ENCODE measurements at places on chromosomes 5 and 9.

DNA sequence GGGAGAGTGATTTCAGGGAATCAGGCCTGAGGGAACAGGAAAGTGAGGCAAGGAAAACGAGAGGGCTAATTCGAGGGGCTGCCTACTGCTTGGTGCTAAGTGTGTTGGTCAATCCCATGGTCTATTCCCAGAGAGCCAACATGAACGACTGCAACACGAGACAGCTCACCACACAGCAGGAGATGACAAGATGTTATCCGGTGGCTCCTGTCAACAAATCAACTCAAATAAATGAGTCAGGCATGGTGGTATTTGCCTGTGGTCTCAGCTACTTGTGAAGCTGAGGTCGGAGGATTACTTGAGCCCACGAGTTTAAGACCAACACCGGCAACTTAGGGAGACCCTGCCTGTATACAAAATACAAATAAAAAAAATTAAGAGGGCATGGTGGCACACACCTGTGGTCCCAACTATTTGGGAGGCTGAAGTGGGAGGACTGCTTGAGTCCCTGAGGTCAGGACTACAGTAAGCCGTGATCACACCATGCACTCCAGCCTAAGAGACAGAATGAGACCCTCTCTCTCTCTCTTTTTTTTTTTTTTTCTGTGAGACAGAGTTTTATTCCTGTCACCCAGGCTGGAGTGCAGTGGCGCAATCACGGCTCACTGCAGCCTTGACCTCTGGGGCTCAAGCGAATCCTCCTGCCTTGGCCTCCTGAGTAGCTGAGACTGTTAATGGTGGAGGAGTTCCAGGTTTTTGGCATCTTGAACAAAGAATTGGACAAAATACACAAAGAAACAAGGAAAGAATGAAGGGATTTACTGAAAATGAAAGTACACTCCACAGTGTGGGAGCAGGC, 9.0 kb upstream of the FAF2 start:
- no peak for DNase-seq

GRCh38 chr9:2729003-2729402, 11.7 kb downstream of the KCNV2 start:
- DNase-seq, result no peak

DNA sequence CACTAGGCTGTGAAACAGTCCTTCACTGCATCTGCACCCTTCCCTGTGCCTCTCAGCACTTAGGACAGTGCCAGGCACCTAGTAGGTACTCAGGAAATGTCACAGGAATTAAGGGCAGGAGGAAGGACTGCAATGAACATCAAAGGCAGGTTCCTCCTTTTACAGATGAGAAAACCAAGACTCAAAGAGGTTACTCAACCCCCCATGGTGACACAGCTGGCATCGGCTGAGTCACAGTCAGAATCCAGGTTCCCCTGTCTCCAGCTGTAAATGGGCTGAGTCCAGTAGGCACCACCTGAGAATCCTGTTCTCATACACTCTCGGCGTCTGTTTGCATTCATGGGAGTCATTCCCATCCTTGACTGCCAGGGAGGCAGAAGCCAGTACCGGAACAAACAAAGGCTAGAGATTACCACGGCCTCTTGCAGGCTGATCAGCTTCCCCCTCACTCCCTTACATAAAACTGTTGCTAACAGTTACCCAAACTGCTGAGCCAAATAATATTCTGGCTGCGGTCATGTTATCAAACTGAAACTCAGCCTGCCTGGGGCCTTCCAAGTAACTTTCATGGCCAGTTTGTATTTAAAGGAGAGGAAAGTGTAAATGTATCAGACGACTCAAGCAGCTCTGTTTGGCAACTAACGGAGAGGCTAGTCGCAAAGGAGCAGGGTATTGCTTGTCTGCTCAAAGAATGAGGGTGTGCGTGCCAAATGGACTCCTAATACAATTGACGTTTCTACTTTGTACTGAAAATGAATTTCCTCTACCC, 201.7 kb downstream of the PAPPA start:
- DNase-seq, result no peak

GRCh38 chr5:21219966-21220365, 1232.0 kb upstream of the CDH18 start:
- DNase-seq, result no peak

DNA sequence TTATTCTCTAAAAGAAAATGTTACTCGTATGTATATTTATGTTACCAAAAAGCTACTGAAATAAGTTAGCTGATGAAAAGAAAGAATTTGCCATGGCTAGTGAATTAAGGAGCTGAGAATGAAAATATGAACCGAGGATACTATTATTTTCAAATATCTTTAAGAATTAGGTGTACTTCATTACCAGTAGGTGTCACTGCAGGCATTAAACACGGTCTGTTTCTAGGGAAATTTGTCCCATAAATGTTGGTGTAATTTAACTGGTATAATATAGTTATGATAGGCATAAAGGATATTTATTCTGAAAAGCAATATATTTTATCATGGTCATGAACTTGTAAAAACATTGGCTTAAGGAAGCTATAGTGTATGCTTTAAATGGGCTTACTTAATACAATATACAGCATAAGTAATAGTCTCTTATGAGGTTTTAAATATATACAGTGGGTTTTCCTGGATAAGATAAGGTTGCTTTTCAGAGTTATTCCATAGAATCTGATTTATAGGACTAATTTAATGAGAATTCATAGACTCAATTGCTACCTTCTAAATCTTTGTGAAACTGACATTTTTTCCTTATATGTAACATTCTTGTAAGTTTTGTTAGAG, 72.4 kb upstream of the MPDZ start:
- DNase-seq, result no peak

- DNase-seq, result no peak
Observed at GRCh38 chr5:28603869-28604268, 1565.5 kb upstream of the CDH9 start.

GRCh38 chr5:38323645-38324295, 65.4 kb downstream of the EGFLAM start:
- no peak for DNase-seq

GRCh38 chr5:78594610-78595457, 53.7 kb downstream of the LHFPL2 start:
- DNase-seq, result peak; percentile 72
